ENCODE measurements at places on chromosomes 12 and 14.

- peak; percentile 48 for DNase-seq
Measured at GRCh38 chr12:124884587-124885438, 21.1 kb upstream of the SCARB1 start.

DNA sequence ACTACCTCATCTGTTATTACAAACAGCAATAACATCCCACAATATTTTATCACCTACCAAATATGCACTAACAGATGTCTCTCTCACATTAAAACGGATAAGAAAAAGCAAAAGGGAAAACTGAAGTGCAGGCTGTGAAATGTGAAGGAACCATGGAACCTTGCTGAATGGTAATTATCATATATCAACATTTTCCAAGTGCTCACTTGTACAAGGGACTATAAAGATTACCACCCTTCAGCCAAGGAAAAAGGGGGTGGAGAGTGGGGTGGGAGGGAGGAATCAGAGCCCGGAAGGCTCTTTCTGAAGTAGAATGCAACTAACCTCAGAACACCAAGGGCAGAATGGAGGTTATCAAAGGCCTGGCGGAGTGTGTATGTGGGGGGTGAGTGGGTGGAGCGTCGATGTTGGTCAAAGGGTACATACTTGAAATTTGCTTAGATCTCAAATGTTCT lies 1.2 kb downstream of the SNX6 start:
- no peak for DNase-seq

DNA sequence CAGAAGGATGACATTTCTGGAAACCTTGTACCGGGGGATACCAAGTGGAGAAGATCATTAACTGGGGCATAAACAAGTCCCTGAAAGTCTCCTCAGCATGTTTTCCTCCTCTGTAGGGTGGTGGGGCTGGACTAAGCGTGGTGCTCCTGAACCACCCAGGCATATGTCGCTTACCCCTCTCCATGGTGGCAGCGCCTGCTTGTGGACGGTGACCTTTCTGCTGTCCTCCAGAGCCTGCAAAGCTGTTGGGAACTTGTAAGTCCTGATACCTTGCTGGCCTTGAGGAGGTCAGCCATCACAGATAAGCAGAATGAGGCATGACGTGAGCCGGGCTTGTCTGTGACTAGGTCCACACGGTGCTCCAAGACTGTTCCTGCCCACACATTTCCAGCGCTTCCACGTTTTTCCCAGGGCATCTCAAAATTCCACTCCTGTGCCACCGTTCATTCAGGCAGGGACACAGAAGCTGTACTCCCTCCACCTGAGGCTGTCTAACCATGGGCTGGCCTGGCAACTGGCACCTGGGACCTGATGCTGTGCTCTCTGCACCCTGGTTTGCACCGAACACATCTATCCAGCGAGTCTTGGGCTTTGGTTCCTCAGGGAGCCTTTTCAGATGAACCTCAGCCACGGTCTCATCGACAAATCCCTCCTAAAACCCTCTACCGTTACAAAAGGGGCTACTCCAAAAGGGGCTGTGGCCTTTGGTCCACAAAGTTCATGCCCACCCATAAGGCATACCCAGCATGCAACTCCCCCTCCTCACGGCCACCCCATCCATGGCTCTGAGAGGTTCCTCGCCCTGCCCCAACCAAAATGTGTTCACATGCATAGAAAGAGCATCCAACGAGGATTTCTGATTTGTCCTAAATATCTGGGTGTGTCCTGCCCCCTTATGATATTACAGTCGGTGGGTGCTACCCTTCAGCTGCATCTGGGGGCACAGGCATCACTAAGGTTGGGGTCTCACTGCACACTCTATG lies 199.6 kb upstream of the DIO3 start:
- DNase-seq = no peak

DNA sequence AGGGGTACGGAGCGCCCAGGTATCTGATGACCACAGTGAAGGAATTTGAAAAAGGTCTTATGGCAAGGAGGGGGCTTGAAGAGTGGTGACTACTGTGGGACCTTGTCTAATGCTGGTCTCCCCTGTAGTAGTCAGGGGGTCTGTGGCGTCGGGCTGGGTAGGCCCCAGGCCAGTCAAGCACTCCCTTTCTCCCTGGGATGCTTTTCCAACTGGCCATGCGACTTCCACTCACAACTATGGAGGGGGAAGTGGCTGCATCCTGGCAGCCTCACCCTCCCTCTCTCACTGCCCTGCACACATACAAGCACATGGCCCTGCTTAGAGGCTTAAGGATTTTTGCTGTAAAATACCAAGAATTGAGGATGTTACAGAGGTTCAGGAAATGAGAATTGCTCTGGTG lies 4.1 kb downstream of the TSPAN11 start:
- no peak for DNase-seq

- no peak for DNase-seq
Measured at GRCh38 chr12:116859079-116859478, 22.2 kb downstream of the HRK start.

GRCh38 chr12:16063726-16064125 lies 152.6 kb downstream of the DERA start:
- no peak for DNase-seq

- no peak for DNase-seq
Measured at GRCh38 chr12:132216354-132216987, 72.2 kb downstream of the NOC4L start.

- DNase-seq = no peak
Measured at GRCh38 chr14:96143906-96144305, 60.7 kb upstream of the BDKRB2 start.

GRCh38 chr12:131030472-131031328 lies 77.0 kb downstream of the ADGRD1 start:
- no peak for DNase-seq

DNA sequence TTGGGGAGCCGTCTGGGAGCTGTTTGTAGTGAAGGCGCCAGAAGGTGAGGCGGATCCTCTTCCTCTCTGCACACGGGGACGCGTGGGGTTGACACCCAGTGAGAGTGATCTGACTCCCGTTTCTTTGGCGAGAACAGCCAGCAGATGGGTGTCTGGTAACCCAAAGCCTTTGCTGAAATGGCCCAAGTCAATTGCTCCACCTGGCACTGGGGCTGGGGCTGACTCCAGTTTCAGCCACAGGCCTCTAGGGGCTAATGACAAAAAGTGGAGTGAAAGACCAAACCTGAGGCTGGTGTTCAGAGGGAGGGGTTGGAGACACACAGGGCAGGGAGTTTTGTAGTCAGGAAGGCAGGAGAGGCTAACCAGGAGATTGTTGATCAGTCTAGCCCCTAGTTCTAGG lies 87.0 kb downstream of the FRMD6 start:
- peak; percentile 16 for DNase-seq

DNA sequence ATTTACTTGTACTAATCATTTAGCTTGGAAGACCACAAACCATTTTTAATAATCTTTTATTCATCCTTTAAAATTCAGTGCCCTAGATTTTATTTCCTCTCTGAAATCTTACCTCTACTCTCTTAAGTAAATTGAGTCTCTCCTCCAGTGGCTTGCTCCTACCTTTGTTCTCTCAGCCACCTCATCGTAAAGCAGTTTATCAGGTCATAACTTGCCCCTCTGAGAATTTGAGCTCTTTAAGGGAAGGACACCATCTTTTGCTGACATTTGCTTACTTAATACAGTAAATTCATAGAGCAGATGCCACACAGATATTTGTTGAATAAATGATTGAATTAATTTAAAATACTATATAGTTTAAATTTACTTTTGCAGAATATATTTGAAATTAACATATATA lies 794.3 kb downstream of the C12orf50 start:
- no peak for DNase-seq

DNA sequence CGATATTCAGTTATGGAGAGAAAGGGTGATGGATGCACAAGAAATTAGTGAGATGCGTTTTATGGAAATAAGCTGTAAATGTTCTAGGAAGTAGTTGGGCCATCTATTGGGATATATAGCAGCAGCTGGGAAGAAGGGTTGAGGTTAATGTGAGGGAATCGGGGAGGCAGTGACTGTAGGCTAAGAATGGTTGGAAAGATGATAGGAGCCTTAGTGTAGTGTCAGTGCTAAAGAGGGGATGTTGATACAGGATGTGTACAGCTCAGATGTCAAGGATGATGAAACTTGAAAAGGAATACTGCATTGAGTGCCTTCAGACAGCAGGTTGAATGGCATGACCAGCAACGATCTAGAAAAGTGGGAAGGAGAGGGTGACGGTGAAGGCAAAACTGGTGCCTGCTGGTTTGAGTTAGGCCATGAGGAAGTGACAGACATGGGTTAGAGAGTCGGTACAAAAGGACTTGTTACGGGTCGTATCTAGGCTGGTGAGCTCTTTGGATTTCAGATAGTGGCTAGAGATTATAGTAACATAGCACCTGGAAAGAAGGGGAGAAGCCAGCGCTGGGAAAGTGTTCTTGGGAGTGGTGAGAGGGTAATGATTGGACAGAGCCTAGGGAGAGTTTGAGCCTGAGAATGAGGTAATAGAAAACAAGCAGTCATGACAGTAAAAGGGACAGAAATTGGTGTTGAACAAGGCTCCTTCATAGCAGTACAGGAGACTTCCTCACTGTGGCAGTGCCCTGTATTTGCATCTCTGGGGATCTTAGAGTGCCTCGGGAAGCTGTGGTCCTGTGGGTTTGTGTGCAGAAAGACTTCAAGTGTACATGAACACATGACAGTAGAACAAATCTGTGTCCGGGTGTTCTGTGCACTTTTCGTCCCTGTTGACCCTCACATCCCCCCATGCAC lies 9.6 kb downstream of the MARS1 start:
- DNase-seq = no peak

GRCh38 chr12:38601949-38602348 lies 285.4 kb downstream of the ALG10B start:
- no peak for DNase-seq

DNA sequence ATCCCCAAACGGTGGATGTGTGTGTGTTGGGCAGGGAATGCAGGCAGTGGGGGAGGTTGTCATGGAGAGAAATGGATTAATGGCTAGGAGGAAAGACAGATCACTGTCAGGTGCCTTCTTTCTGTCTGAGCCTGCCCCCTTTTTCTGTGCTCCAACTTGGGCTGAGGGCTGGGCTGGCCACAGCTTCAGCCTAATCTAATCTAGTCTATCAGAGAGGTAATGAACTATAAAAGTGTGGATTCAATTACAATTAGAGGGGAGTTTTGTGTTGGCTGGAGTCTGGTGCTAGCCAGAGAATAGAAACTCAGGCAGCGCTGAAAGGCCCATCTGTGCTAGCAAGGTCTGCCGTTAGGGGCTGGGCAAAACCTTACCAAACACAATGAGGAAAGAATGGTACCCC lies 41.2 kb downstream of the NEUROD4 start:
- no peak for DNase-seq

DNA sequence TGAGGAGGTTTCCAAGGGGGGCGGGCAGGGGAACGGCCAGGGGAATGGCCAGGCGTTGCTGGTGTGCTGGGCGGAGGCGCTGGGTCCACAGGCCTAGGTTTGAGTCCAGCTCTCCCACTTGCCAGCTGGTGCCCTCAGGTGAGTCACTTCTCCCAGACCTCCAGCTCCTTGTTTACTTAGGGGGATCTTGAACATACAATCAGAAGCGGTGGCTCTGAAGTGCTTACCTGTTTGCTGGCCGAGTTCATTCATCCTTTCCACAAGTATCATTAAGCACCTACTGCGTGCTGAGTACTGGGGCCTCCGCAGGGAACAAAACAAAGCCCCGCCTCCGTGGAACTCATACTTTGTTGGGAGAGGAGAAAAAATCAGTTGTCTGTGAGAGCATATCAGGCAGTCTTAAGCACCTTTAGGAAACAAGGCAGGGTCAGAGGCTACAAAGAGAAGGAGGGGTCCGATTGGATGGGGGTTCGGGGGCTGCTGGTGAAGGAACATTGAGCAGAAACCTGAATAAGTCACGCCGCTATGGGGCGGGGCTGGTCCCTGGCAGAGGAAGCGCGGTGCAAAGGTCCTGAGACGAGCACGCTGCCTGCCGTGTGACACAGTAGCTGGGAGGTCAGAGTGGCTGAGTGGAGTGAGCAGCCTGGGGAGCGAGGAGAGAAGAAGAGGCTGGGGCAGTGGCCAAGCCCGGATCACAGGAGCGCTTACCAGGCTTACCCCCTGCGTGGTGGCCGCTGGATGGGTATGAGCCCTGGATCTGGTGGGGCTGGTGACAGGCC lies 15.1 kb downstream of the MVK start:
- DNase-seq = no peak
